ENCODE measurements at places on chromosomes 4 and X.

GRCh38 chr4:121243485-121243884, 79.4 kb upstream of the TNIP3 start:
- no peak for DNase-seq

- DNase-seq, result no peak
These were observed 12.7 kb downstream of the SLC6A8 start for GRCh38 chrX:153700376-153700945.

- DNase-seq, result no peak
These were observed 8.5 kb upstream of the NEIL3 start for GRCh38 chr4:177301126-177301639.

DNA sequence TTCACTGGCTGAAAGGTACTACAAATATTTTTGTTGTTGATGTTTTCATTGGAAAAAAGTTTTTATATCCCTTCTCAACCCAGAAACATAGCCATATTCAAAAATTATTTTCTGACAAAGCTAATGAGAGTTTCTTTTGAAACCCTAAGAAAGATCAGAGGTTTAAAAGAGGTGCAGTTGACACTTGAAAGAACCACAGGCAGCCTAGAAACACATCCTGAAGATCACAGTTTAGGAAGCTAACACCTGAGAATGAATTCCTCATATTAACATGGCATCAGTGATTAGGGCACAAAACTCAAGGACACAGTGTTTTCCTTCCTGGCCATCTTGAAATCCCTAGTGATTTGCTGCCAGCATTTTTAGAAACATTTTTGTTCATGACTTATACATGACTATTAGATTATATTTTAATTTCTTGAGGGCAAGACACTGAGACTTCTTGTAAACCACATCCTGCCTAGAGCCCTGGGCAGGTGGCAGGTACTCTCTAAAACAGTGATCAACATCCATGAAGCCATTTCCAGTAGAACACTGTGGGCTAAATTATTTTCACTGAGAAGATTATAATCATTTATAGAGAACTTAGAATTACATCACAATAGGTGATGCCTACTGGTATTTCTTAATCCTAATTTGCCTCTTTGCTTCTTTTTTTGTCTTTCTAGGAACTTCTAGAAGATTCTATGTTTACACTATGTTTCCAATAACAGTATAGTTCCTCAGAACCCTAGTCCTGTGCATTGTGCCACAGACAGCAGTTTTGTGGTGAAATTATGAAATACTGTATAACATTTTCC, 80.0 kb downstream of the ARSJ start:
- no peak for DNase-seq

DNA sequence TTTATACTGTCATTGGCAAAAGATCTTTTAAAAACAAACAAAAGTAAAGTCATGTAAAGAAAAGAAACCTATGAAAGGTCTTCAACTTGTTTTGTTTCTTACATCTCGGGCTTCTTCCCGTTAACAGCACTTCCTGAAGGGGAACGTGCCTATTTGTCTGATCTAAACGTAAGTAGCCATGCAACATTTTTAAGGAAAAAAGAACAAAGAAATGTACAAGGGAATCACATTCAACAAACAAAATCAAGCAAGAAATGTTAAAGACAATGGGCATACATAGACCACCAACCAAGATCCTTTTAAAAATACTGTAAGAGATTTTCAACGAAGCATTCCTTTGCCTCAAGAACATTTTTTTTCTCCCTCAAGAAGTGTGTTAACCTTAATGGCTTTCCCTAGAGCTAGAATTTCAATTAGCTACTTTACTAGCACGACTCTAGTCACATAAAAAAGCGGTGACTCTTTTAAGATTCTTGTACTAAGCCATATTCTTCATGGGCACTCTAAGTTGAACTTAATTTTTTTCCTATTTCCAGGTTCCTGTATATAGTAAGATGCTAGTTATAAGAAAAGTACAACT, 112.0 kb upstream of the TTC29 start:
- DNase-seq, result no peak

GRCh38 chr4:99038213-99038612, 42.7 kb downstream of the METAP1 start:
- no peak for DNase-seq

- no peak for DNase-seq
These were observed 22.4 kb downstream of the PAGE1 start for GRCh38 chrX:49673394-49673793.

DNA sequence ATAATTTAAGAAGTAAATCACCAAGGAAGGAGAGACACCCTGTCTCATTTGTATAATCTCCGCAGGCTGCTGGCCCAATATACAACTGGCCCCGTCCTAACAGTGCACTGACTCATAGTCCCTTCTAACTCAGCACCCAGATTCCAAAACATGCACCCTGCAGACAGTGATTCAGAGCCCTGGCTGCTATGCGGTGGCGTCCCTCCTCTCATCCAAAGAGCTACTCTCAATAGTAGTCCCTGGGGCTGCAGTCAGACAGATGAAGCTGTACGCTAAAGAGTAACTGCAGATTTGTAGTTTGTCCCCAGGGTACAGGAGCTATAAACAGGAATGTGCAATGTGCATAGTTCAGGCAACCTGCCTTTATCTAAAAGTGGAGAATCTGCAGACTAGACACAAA, 23.0 kb downstream of the GABRA3 start:
- no peak for DNase-seq

- DNase-seq, result no peak
These were observed 238.8 kb downstream of the GRIA3 start for GRCh38 chrX:123422875-123423274.

Data from G401 (cell line).